ENCODE measurements at places on chromosomes 5 and 9.

GRCh38 chr9:94650949-94651348 lies 11.6 kb upstream of the FBP1 start:
- no peak for DNase-seq

DNA sequence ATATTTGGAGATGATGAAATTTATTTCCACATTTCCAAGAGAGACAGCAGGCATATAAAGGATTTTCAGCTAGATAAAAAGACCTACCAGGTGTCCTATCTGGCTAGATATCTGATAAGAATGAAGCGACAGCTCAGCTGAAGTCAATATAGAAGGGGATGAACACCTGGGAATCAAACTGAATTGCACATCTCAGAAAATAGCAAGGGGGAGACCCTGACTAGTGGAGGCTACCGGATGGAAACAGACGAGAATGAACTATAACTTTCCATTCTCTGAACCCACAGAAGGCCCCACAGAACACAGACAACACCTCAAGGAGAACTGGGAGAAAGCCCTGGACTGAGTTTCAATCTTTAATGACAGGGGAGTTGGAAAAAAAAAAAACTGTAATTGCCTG lies 51.1 kb downstream of the CPLANE1 start:
- DNase-seq: no peak

- DNase-seq: no peak
Measured at GRCh38 chr5:143592648-143593047, 189.2 kb upstream of the NR3C1 start.

GRCh38 chr5:150070821-150071220 lies 15.5 kb downstream of the CSF1R start:
- DNase-seq: no peak

DNA sequence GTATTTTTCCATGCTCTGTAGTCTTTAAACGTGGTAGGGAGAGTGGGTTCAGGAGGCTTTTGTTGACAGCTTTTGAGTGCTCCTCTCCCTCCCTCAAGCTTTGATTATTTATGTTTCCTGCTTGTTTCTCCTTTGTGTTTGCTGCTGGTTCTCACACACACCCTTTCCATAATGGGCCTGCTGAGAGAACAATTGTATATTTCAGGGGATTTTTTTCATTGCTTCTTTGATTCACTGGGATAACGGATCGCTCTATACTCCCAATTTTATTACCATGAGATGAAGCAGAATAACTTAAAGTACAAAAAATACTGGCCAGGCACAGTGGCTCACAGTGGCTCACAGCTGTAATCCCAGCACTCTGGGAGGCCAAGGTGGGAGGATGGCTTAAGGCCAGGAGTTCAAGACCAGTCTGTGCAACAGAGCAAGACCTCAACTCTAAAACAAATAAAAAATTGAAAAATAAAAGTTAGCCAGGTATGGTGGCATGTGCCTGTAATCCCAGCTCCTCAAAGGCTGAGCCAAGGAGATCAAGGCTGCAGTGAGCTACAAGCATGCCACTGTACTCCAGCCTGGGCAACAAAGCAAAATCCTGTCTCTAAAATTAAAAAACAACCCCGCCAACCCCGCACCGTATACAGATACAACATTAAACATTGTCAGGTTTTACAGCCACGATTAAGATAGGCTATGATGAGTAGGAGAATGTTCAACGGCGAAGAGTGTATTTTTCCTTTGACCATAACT lies 66.9 kb downstream of the USP20 start:
- DNase-seq: no peak

GRCh38 chr9:96619491-96620180 lies at the start of gene CDC14B:
CDC14B (minus strand) TSS chr9:96619843; CDS start chr9:96619378, 465 bp downstream.
- peak; percentile 26 for DNase-seq

DNA sequence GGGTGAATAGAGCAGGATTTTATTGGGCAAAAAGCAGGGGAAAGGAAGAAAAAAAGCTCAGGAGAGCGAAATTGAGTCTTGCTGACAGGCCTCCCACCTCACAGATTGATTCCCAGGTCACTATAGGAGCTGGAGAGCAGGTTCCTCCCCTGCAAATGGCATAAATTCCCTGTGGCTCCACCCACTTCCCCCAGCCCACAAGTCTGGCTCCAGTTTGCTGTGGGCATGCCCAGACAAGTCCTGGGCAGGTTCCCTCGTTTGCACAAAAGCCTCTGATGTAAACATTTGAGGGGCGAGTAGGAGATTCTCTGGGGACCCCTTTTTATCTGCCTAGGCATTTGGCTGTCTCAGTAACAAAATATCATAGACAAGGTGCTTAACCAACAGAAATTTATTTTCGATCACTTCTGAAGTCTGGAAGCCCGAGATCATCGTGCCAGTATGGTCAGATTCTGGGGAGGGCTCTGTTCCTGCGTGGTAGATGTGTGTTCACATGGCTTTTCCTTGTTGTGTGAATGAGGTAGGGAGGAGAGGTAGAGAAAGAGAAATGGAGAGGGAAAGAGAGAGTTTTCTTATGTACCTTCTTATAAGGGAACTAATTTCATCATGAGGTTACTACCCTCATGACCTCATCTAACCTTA lies 614.5 kb downstream of the MAT2B start:
- no peak for DNase-seq

DNA sequence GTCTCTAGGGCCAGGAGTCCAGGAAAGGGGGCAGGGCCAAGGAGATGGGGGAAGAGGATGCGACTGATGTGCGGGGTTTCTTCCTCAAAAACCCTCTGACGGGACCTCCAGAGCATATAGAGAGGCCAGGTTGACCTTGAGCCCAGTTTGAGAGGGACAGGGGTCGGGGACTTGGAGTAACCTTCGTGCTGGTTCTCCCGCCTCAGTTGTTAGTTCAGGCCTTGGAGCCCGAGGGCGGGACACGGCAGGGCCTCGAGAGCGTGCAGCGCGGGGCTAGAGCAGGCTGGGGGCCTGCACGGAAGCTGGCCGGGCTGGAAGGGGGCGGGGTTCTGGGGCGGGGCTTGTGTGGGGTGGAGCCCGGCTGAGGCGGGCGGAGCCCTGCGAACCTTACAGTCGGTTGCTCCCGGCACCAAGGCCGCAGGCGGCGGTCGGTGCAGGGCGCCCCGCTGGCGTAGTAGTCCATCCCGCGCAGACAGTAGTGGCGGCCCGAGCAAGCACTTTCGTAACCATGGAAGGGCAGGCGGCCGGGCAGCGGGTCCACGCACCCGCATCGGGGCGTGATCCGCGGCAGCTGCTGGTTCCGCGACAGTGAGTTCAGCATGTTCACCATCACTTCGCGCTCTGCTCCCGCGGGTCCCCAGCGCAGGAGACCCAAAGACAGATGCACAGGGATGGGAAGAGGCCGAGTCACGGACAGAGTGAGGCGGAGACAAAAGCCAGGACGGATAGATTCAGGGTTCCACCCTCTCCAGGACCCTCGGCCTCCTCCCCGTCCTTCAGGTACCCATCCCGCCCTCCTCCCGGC lies 4.0 kb upstream of the MYORG start:
- peak; percentile 58 for DNase-seq

DNA sequence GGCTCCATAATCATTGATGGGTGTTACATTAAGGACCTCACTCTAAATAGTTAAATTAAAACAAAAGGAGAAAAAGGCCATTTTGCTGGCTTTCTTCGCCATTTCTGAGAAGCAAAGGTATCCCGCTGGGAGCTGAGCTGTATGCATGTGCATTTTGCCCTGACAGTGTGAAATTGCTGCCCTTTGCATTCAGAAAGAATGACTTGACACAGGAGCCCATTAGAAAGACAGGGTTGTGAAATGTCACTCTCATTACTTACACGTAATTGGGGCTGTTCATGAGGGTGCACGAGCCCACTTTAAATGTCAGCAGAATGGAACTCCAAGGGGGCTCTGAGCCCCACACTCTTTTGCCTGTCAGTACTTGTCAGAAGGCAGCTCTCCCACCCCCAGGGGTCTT lies 85.0 kb downstream of the SEMA4D start:
- DNase-seq: no peak

DNA sequence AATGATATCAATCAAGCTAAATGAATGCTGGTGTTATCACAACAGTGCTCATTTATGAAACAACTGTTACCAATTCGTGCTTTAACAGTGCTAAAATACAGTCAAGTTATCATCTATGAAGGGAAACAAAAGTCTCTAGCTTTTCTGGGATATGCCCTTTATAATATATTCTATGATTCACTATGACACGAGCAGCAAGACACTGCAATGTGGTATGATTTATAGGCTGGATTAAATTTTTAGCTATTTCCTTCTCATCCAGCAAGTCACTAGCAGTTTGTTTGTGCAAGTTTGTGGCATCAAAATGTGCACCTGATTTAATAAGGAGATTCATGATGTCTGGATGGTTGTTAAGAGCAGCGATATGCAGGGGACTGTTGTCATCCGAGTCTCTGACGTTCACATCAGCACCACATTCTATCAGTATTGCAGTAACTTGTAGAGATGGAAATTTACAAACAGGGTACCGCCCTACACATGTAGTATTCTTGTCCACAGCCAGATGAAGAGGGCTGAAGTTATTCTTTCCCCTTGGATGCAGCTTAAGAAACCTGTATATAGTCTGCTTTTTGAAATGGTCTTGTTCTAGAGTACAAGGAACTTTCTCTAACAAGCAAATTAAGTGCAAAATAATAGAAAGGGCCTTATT lies 20.3 kb downstream of the FEM1C start:
- DNase-seq: no peak

- no peak for DNase-seq
Measured at GRCh38 chr9:134496413-134497282, 145.0 kb upstream of the COL5A1 start.

DNA sequence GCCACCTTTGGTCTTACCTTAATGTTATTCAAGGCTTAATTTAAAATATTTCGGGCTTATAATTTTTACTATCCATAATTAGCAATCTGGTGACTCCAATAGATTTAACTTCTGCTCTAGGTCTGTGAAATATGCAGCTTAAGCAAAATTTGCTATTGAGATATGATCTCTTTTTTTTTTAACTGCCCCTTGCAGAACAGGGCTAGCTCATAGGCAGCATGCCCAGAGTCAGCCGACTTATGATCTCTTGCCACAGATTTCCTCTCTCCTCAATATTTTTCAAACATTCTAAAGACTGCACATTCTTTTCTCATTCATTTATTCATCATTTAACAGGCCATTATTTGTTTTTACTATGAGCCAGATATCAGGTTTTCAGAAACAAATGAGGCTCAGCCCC lies 4.5 kb downstream of the TTC23L start:
- no peak for DNase-seq

DNA sequence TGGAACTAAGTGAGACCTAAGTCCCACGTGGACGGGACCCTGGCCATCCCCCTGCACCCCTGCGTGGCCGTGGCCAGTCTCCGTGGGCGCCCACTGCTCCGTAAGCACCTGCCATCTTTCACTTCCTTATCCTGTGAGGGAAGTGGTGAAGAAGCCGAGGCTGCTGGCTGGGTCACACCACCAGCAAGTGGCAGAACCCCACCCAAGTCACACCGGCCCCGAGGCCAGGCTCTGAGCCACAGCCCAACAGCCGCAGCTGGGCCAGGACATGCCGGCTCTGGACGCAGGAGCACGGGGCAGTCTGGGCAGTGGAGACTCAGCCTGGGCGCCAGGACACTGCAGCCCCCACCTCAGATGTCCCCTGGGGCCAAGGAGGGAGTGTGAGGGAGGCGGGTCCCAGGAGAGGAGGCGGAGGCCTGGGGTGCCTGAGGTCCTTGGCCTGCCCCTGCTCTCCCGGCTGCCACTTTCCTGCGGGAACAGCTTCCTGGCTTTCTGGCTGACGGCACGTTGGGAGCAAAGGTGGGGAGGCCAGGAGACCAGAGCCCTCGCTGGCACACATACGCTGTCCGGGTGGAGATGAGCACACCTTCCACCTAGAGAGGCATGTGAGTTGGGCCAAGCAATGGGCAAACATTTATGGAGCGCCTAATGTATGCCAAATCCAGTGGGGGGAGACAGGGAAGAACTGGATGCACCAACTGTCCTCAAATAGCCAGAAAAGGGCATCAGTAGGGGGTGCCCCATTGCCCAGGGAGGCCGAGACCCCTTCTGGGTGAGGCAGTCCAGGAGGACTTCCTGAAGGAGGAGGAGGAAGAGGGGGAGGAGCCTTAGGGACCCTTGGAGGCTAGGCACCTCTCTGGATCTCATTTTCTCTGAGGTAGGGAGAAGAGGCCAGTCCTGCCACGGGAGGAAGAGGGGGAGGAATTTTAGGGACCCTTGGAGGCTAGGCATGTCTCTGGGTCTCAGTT lies 43.9 kb upstream of the EGFL7 start:
- DNase-seq: no peak

DNA sequence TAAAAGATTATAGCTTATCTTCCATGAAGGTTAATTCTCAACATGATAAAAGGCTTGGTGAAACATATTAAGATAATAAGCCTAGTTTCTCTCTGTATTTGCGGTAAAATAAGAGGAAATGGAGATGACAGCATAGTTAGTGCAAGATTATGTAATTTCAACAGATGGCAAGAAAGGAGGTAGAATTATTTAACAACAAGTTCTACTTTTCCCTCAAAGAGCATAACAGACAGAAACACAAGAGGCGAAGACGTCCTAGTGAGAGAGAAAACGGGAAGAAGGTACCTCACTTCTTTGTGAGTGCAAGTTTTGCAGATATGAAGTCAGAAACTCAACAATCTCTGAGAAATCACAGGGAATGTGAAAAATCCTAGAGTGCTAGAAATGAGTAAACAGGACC lies 144.8 kb upstream of the ADCY2 start:
- no peak for DNase-seq

- no peak for DNase-seq
Measured at GRCh38 chr9:20823051-20823450, 139.0 kb downstream of the FOCAD start.

DNA sequence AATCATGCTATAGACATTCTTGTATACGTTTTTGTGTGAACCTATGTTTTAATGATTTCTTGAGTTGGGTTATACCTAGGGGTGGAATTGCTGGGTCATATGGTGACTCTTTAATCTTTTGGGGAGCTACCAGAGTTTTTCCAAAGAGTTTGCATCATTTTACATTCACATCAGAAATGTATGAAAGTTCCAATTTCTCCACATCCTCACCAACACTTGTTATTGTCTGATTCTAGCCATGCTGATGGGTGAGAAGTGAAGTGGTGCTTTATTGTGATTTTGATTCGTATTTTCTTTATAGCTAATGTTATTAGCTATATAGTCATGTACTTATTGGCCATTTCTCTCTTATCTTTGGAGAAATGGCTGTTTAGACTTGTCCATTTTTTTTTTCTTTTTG lies 18.1 kb downstream of the OCLN start:
- no peak for DNase-seq

DNA sequence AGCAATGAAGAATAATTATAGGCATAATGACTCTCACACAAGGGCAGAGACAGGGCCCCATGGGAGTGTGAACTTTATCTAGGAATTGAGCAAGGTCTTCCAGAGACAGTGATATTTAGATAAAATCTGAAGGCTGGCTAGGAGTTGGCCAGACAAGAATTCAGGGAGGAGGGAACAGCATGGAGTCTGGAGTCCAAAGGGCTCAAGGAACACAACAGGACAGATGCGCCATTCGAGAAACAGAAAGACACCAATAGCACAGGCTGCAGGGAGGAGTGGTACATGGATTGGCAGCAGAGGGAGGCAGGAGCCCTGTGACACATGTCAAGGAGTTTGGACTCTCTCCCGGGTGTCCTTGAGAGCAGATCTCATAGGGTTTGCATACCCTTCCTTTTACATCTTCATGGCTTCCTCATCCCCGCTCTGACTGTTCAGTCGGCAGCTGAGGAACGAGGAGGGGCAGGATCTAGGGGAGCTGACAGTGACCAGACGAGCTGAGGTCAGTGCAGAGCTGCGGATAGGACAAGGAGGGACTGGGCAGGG lies 64.0 kb upstream of the XPA start:
- DNase-seq: no peak

GRCh38 chr9:136045595-136046553 lies 49.2 kb downstream of the NACC2 start:
- no peak for DNase-seq
